H9 (cell line): ENCODE measurements at places on chromosomes 6 and 20.
A peak's percentile ranks its signal among the peaks of the same experiment; 100 is the strongest.

GRCh38 chr20:42901689-42902440 lies 287.8 kb downstream of the PTPRT start:
- no peak for DNase-seq

DNA sequence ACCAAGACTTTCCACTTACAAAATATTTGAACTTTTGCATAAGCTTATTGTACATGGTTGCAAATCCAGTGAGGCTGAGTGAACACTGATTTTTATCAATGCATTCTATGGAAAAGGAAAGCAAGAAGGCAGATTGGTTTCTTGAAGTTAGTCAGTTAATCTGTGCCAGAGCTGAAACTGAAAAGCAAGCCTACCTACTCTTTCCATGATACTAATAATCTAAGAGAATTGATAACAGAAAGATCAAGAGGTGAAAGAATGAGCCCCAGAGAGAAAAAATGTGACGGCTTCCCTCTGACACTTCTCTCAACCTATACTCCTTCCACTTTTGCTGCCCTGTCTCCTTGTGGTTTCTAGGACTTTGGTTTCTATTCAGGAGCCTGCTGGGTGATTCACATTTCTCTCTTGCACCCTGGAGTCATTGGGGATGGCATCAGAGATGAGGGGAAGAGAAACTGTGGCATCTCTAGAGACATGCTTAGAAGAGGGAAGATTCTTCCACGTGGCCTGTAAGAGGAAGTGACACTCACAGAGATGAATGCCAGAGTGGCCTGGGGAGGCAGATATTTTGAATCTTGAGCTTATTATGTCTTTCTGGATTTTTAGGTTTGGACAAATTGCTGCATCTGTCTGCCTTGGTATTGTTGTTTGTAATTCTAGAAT lies 158.6 kb upstream of the RIMS1 start:
- no peak for DNase-seq

- DNase-seq: no peak
Measured at GRCh38 chr6:111765763-111766162, 107.5 kb downstream of the FYN start.

- DNase-seq: no peak
Measured at GRCh38 chr20:31537890-31538289, 23.6 kb downstream of the HM13 start.

GRCh38 chr6:161618831-161619454 lies 345.1 kb upstream of the AGPAT4 start:
- peak; percentile 74 for DNase-seq

- DNase-seq: peak; percentile 86
Measured at GRCh38 chr20:41249411-41250281, 67.9 kb downstream of the ZHX3 start.

DNA sequence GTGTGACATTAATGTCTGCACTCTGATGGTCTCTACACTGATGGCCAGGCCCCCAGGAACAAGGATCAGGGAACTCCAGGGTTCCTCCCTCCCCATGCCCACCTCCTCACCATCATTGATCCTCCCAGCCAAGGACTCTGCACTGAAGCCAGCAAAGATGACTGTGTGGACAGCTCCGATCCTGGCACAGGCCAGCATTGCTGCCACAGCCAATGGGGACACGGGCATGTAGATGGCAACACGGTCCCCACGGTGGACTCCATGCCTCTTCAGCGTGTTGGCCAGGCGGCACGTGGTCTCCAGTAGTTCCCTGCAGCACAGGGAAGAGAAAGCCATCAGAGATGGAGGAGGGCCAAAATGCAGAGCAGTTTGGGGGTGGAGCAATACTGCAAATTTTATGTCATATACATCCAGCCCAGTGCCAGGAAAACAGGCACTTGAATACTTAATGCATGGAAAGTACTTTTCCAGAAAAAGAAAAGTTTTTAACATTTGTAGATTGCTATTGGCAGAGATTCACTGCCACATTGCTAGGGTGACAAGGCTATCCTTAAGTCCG lies 27.2 kb downstream of the ACSS1 start:
- no peak for DNase-seq

DNA sequence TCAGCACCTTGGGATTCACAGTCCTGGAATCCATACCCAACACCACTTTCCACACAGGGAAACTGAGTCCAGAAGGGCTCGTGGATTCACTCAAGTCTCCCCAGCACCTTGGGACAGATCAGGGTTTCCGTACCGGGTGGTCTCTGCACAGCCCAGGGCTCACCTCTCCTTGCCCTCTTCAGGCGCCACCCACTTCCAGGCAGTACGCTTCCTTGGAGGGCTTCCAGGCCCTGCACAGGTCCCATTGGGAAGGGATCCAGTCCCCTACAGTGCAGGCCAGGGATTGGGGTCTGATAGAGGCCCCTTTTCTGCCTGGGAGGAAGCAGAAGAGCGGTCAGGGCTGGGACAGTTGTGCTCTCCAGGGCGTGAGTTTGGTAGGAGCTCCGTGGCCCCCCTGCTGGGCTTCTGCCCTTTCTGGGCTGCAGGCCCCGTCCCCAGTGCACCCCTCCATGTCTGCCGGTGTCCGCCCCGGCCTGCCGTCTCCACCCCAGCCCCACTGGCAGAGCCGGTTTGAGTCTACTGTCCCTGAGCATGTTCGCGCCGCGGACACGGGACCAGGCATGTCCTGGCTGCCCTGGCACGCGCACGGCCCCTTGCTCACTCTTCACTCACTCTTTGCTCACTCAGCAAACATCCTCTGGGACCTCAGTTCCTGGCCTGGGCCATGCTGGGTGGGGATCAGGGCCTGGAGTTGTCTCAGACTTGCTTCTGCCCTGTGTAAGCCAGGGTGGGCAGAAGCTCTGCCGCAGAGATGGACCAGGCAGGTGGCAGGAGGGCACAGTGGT lies 12.6 kb downstream of the SRC start:
- DNase-seq: no peak

- no peak for DNase-seq
Measured at GRCh38 chr6:150466196-150466595, 97.4 kb downstream of the IYD start.
